Stimulated activated CD4-positive, alpha-beta T cell treated with anti-CD3 and anti-CD28 coated beads, Interleukin-2, amount 100 ng/mL, for 48 hours (primary cell): ENCODE measurements at places on chromosomes 3 and 15.

- DNase-seq: no peak
Observed at GRCh38 chr3:16885593-16886302, 993 bp downstream of the PLCL2 start.

DNA sequence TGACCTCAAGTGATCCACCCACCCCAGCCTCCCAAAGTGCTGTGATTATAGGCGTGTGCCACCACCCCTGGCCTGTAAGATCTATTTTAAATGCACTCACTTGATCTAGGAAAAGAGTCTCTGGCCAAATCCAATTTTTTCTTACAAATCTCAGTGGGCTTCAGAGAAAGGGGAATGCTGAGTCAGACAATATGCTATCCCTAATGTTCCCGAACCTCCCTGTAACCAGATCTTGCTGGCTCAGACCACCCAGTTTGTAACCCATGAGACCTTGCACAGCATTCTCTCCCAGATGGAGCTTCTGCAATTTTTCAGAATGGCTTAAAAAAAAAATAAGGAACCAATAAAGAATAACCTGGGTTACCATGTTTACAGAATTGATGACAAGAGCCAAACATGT is 205.8 kb downstream of the RYR3 start:
- no peak for DNase-seq

GRCh38 chr3:71316066-71316777 is 267.3 kb downstream of the FOXP1 start:
- DNase-seq: no peak

GRCh38 chr3:195150181-195151118 is 120.5 kb downstream of the XXYLT1 start:
- no peak for DNase-seq

DNA sequence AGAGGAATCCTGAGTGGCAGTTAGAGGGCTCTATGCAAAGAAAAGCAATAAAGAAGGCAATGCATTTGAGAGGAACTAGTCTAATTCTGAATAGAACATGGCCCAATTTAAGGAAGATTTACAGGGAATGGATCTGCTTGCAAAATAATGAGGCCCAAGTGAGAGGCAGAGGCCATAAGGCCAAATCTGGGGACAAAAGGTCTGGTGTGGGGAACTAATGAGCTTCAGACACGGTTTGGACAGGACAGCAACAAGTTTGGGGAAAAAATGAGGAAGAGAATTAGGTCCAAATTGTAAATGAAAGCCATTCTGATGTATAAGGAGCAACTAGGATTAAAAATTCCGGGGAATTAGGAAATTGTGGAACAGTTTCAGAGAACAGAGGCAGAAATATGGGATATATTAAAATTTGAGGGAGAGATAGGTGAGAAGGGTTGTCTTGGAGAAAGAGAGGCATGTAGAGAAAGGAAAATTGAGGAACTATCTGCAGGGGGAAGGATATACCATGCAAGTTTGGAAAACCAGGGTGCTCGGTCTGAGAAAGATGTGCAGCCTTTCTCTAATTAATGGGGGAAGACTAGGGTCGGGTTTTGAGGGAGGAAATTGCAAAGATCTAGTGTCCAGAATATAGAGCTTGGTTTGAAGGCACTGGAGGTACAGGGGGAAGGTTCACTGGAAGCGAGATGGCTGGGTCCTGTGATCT is 73.8 kb downstream of the RBPMS2 start:
- no peak for DNase-seq

GRCh38 chr3:57556459-57557084 is 498 bp downstream of the PDE12 start:
- peak; percentile 20 for DNase-seq

DNA sequence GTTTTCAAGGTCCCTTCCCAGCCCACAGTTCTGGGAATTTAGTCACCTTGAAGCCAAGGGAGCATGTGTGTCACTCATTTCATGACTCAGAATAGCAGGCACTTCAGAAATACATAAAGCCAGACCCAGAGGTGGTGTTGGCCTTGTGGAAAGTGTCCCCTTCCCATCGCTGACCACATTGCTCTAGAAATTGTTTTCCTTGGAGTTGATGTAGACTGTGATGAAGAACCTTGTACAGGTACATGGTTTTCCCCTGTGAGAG is 158.8 kb downstream of the SLCO3A1 start:
- peak; percentile 5 for DNase-seq

DNA sequence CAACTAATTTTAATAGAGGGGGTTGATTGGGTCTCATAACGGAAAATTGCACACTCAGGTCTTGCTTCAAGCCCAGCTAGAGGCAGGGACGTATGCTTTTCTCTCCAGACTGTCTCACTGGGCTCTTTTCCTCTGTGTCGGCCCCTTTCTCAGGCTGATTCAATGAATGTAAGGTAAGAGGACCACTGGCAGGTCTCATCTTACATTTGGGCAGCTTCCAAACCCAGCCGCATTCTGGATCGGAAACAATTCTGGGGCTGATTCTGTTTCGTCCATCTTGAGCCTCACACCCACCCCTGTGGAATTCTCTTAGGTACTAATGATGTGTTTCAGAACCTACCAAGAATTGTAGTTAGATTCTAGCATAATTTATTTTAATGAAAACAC is 40.7 kb downstream of the TMEM212 start:
- DNase-seq: no peak
